ENCODE measurements at places on chromosomes 11 and 22. TPM values are rescaled to one million over a fixed set of nuclear protein-coding genes. Genes with fewer than 3 reads are reported as not detected.

- no peak for DNase-seq
These were observed 180.1 kb upstream of the ISX start for GRCh38 chr22:34885852-34886251.

The C22orf42 gene
- total RNA-seq, result not detected

DNA sequence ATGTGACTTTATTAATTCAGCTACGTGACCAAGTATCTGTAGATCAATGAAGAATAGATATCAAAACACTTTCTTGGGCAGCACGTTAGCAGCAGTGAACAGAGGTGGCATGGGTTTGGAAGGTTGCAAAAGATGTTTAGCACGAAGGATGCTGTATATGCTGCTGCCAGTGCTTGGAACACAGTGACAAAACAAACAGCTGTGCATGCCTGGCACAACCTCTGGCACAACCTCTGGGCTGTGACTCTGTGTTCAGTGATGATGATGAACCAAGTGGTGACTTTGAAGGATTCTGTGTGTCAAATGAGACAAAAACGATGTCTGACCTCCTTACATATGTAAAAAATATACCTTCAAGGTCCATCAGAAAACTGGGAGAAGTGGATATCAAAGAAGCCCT is 104.7 kb downstream of the TBC1D22A start:
- no peak for DNase-seq

GRCh38 chr11:58133309-58134076 is 8.2 kb upstream of the OR9I1 start:
- no peak for DNase-seq
